ENCODE measurements at places on chromosomes 2 and 18.

DNA sequence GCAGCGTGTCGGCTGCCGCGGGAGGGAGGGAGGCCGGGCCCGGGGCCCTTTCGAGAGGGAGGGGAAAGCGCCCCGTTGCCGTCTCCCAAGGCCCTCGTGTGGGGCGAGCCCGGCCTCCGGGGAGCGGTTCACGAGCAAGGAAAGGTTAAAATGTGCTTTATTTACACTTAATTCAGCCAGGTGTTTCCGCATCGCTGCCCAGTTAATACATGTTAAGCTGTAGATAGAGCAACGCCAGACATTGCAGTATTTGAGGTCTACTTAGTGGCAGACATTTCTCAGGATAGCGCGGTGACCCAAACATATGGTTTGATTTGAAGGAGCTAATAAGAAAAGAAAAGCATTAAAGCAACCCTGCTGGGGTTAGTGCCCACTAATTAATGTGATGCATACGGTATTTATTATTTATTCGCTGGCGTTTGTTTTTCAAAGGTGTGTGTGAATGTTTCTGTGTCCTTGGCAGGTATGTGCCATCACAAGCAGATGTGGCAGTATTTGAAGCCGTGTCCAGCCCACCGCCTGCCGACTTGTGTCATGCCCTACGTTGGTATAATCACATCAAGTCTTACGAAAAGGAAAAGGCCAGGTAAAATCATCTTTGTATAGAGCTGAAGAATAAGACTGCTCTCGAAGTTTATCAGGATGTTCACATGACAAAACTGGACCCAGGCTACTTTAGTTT is 571 bp downstream of the EEF1B2 start:
- DNase-seq: peak; percentile 69

GRCh38 chr2:191686729-191687128 is 8.8 kb downstream of the NABP1 start:
- no peak for DNase-seq

- peak; percentile 94 for DNase-seq
These were observed 12.4 kb downstream of the COPS8 start for GRCh38 chr2:237097911-237098702.

DNA sequence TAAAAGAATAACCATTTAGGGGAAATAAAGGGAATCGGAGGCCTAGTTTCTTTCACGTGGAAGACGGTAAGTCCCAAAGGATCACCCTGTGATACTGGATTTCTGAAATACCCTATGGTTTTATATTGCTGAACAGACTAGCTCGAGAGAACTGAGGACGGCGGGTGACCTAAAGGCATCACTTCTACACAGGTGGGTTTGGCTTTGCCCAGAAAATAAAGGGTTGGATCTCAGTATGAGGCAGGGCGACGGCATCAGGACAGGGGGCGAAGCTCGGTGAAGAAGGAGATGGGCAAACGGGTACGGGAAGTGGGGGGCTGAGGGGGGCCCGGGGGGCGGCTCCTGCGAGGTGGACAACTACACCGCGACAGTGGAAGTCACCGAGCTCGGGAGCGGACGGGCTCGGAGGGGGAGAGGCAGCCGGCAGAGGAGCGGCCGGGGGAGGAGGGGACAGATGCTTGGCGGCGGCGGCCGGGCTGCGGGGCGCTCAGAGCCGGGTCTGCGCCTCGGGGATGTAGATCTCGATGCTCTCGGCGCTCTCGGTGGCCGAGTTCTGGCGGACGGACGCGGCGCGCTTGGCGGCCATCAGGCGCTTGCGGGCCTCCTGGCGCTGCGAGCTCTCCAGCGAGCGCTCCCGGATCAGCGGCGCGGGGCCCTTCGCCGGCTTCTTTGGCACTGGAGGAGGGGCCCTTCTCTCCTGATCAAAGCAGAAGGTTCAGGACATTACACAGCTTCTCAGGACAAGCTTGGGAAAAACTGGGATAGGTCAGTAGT is 48.9 kb downstream of the TGIF1 start:
- DNase-seq: peak; percentile 72

GRCh38 chr2:158914066-158914465 is 54.4 kb upstream of the TANC1 start:
- no peak for DNase-seq

DNA sequence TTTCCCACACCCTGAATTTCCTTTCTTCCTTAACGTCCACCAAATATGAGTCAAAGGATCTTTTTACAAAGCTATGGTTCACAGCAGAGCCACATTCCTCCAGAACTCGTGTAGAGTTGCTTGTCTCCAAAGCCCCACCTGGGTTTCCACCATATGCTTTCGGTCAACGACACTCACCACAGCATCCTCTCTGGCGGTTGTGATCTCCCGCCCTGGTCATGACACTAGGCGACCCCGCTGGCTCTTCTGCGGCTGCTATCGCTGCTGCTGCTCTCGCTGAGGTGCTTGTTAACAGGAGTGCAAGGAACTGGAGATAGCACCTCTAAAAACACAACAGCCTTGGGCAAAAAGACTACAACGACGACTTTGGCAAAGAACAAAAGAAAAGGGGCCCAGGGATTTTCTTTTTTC is 340 bp downstream of the SLC40A1 start:
- no peak for DNase-seq

- DNase-seq: no peak
These were observed 327.2 kb downstream of the SATB2 start for GRCh38 chr2:199130501-199130900.

GRCh38 chr2:47309952-47310800 is 92.8 kb upstream of the MSH2 start:
- DNase-seq: no peak

GRCh38 chr2:159807183-159808031 is 9.4 kb upstream of the CD302 start:
- peak; percentile 69 for DNase-seq

DNA sequence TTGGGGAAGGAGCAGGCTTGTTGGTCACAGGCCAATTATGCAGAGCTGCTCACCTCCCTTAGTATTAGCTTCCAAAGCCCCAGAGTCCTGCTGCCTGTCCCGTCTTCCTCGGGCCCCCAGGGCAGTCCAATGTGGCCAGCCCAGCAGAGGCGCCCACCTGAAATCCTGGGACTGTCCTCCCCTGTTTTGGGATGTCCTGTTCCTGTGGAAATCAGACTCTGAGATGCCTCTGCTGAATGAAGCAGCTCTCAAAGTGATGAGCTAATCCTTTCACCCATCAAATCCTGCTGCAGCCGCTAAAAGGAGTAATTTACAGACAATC is 105.3 kb downstream of the CABLES1 start:
- no peak for DNase-seq

DNA sequence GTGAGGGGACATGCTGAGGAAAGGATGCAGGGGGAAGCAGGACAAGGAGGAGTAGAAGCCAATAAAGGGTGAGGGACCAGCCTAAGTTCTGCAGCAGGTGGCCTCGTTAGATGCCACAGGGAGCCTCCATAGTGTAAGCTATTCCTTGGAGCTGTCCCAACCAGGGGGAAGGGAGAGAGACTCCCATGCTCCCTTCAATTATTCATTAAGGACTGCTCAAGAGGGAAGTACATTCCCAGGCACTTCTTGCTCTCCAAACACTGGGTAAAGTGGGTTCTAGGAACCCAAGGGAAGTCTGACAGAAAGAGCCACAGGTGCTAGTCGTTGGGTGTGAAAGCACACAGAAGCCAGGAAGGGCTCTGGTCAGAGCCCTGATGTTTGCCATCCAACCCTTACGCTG is 193.7 kb downstream of the SLC39A10 start:
- DNase-seq: no peak

DNA sequence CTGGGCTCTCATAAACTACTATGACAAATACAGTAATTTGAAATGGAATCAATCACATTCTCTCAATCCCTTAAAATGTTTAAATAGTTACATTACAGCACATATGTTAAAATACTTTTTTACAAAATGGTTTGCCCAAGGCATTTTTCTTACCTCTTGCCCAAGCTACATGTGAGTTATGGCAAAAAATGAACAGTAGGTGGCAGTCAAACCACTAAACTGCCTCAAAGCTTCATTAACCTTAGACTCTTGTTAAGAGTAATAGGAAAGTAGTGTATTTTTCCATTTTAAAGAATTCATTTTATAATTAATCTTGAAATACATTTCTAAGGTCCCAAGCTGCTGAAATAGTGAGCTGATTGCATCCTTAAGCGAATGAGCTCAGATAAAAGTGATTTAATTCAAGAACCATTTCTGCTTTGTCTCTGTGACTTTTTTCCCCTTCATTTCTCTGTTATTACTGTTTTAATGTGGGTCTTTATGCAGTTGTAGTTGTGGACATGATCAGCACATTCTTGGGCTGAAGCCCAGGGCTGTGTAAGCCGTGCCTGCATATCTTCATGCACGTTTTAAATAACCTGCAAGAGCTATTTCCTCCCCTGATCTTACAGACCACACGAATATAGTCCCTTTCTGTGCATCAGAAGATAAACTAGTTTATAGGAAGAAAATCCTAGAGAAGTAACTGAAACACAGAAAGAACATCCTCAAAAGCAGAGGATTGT is 311.8 kb downstream of the LNPK start:
- DNase-seq: peak; percentile 52

DNA sequence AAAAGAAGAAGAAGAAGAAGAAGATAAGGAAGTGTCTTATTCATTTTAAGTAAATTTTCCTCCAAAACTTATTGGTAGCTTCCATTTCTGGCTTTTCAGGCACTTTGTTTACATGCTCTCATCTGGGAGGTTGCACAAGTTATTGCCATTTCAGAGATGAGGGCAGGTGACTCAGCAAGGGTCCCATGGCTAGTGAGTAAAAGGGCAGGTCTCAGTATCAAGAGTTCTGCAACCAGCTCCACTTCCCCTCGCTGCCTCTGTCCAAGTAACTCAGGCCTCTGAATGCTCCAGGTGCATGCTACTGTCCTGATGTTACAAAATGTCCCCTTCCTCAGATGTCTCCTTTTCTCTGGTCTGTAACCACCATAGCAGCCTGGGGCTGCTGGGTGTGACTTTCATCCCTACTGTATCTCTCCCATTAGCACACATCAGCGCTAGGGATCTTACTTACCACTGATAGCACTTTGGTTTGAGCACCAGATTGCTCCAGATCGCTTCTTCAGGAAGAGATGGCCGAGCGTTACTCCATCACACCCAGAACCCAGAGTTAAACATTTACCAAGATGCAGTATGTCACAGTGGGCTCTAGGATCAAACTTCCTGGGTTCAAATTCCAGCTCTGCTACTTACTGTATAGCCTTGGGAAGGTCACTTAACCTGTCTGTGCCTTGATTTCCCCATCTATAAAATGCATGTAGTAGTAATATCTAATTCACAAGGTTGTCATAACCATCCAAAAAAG is 57.4 kb upstream of the LAPTM4A start:
- peak; percentile 77 for DNase-seq

- no peak for DNase-seq
These were observed 73.3 kb upstream of the ATIC start for GRCh38 chr2:215238485-215239098.

- DNase-seq: no peak
These were observed 803 bp upstream of the DES start for GRCh38 chr2:219417374-219417773.

- no peak for DNase-seq
These were observed 585 bp upstream of the ANAPC1 start for GRCh38 chr2:111884592-111884964.

DNA sequence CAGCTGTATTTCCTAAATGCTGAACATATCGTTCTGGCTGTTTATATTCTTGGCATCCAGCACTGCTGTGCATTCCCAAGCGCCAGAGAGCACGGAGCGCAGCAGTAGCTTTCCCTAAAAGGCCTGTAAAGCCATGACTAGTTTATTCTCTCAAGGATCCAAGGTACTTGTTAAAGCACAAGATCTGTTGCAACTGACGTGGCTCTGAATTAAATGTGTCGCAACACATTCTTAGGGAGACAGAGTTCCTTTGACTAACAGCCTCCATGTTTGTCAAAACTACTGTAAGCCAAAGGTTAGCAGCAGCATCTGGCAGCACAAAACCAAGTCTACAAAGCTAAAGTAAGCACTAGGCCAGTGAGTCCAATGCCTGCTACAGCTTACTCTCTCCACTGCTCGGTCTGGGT is 188.6 kb upstream of the FN1 start:
- peak; percentile 98 for DNase-seq

DNA sequence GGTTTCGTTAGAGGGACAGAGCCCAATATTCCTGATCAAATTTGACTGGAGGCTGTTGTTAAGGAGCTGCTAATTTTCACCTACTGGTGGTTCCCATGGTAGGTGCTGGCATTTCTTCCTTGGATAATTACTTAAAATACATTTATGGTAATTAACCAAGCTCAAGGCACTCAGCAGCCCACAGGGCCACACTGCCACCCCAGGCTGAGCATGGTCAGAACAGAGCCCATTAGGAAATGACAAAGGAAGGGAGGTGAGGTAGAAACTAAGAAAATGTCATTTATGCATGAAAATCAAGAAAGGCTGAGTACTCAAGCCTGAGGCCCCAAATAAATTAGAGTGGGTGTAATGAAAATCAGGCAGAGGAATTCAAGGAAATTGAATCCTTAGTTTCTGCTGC is 510.2 kb upstream of the GYPC start:
- DNase-seq: no peak

- DNase-seq: peak; percentile 83
These were observed 134.1 kb upstream of the MC4R start for GRCh38 chr18:60506682-60507081.

DNA sequence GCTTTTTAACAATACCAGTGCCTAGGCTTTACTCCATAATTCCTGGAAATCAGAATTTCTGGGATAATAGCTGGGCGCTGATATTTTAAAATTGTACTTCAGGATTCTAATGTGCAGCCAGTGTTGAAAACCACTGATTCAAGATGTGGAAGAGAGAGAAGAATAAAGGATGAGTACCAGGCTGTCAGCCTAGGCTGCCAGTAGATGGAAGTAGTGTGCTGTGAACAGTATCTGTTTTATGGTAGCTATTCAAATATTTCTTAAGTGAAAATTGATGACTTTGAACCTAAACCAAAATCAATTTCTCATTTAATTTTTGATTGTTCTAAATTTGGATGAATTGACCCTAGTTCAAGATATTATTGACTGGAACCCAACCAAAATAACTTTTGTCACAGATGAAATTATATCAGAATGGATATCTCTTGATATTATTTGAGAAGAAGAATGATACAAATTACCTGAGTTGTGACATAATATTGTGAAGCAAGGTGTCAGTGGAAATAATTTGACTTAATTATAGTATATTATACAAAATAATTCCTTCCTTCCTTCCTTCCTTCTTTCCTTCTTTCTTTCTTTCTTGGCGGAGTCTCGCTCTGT is 88.0 kb downstream of the COMMD1 start:
- peak; percentile 39 for DNase-seq

GRCh38 chr2:113940891-113941290 is 51.0 kb downstream of the ACTR3 start:
- no peak for DNase-seq

DNA sequence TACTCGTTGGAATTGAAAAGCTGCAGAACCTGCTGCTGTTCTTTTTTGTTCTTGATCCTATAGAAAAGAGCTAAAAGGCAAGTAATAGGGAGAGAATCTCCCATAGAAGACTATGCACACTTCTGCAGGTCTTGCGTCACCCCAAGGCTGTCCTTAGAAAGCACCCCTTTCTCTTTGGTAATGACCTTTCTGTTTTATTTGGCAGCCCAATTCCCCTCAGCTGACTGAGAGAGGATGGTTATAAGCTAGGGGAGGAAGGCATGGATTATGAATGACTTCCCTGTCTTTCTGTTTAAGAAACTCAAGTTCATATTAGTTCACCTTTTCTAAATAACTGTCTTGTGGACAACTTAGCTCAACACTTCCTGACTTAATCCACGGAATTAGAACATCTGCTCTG is 122.9 kb downstream of the TXNL1 start:
- no peak for DNase-seq
